Activated T-cell treated with anti-CD3 and anti-CD28 coated beads, Interleukin-2, amount 50 U/mL, for 4 hours (primary cell): ENCODE measurements at places on chromosomes 4 and X.

DNA sequence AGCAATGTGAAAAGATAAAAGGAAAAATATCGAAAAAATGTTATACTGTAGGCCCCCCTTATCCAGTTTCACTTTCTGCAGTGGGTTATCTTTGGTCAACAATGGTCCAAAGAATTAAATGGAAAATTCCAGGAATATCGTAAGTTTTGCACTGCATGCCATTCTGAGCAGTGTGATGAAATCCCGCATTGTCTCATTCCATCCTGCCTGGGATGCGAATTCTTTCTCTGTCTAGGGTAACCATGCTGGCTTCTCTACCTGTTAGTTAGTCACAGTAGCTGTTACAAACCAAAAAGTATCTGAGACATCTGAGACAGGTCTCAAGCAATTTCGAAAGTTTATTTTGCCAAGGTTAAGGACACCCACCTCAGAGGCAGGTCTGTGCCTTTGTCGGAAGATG, 170.3 kb downstream of the COX18 start:
- DNase-seq = no peak

DNA sequence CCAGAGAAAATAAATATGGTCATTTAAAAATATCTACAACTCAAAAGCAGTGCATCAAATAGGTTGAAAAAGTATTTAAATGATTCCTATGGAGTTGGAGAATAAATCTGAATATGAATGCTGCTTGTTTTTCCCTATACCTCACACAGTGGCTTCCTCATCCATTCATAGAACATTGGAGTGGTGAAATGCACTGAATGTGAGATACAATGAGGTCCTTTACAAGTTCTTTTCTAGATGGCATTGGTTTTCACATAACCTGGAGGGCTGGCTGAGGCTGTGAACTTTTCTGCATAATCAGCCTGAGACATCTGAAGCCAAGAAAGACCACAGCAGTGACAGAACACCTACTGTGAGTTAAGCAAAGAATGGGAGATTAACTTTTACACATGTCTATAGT, 279.1 kb upstream of the NRK start:
- no peak for DNase-seq

- DNase-seq = no peak
Measured at GRCh38 chr4:174591243-174592021, 69.1 kb upstream of the HPGD start.

- DNase-seq = no peak
Measured at GRCh38 chr4:17094159-17094875, 195.9 kb upstream of the LDB2 start.

GRCh38 chr4:37279894-37280592, 35.5 kb downstream of the NWD2 start:
- no peak for DNase-seq

GRCh38 chr4:26130173-26130572, 190.6 kb upstream of the RBPJ start:
- DNase-seq = no peak

- DNase-seq = peak; percentile 4
Measured at GRCh38 chr4:83536362-83537272, 709 bp downstream of the GPAT3 start.

DNA sequence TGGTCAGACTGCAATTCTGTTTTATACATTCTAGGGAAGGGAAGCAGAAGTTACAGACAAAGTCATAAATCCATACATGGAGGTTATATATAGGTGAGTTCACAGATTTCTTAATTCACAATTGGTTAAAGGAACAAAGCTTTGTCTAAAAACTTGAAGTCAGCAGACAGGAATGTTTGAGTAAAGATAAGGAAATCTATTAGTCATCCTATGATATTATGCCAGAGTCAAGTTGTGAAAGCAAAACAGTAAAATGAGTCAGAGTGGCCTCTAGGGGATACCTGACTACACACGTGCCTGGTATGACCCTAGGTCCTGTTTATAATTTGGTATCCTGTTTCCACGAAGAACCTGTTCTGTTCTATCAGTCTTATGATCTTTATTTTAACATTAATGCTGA, 31.5 kb downstream of the ACTRT1 start:
- no peak for DNase-seq

- DNase-seq = no peak
Measured at GRCh38 chr4:67288964-67289363, 256.3 kb downstream of the CENPC start.

GRCh38 chrX:330726-331150, 12.1 kb upstream of the GTPBP6 start:
- DNase-seq = no peak

DNA sequence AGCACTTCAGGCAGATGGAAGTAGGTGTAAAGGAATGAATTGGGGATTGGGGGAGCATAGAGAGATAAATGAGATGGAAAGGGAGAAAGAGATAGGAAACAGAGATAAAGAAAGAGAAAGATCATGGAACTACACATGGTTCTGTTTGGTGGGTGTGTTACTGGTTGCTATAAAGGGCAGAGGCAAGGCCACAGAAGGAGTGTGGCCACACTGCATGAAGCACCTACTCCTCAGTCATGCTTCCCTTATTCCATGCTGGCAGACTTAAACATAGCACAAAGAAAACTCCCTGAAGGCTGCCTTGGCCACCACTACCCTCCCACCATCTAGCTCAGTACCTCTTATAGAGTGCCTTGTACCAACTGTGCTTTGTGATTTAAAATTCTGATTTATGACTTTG, 56.9 kb downstream of the OPHN1 start:
- DNase-seq = no peak

GRCh38 chr4:134601706-134602105, 400.1 kb upstream of the PABPC4L start:
- no peak for DNase-seq

- no peak for DNase-seq
Measured at GRCh38 chr4:177448850-177449249, 6.6 kb upstream of the AGA start.

DNA sequence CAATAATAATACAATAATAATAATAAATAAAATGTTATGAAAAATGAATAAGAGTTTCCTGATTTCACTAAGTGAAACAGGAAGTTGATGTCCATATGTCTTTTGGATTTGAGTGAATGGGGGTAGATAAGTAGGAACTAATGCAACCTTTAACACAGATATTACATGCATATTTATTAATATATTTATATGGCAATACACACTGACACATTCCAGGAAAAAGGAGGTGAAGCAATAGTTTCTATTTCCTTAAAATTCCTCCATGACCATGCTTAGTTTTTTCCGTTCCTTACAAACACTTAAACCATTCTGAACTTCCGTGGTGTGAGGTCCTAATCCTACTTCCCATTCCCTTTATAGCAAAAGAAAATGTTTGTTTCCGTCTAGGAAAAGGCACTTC, 48.3 kb downstream of the ATXN3L start:
- DNase-seq = no peak

GRCh38 chr4:102344520-102344953, 745 bp downstream of the SLC39A8 start:
- DNase-seq = no peak

- no peak for DNase-seq
Measured at GRCh38 chr4:177511611-177512010, 69.4 kb upstream of the AGA start.

GRCh38 chr4:52869196-52869595, 7.1 kb downstream of the RASL11B start:
- no peak for DNase-seq

DNA sequence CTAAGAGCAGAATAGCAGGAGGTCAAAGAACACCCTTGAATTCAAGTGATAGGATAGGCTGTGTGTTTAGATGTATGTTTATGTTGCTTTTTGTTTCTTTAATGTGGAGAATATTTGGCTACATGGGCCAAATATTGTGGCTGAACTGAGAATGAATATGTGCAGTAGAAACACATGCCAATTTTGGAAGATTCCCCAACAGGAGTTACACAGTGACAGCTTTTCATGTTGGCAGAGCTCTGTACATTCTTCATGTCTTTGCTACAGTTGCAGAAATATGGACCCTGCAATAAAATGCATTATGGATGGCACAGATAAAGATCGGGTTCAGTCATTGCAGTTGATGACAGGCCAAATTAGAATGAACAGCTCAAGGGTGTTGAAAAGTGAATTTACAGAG, 82.8 kb upstream of the SLC4A4 start:
- no peak for DNase-seq
